ENCODE measurements at places on chromosomes 7 and 10.
A peak's percentile ranks its signal among the peaks of the same experiment; 100 is the strongest.

DNA sequence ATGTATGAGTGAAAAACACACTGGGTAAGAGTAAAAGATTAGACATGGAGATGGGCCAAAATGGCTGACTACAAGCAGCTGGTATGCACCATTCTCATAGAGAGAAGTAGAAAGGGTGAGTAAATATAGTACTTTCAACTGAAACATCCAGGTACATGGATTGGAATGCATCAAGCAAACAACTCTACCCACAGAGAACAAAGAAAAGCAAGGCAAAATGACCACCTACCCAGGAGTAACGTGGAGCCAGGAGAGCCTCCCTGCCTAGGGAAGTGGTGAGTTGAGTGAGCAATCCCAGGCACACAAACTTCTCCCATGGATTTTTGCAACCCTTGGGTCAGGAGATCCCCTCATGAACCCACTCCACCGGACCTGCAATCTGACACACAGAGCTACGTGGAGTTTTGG is 212.8 kb downstream of the PTN start:
- DNase-seq: peak; percentile 71

- no peak for DNase-seq
Observed at GRCh38 chr10:113581092-113581491, 28.2 kb downstream of the HABP2 start.

DNA sequence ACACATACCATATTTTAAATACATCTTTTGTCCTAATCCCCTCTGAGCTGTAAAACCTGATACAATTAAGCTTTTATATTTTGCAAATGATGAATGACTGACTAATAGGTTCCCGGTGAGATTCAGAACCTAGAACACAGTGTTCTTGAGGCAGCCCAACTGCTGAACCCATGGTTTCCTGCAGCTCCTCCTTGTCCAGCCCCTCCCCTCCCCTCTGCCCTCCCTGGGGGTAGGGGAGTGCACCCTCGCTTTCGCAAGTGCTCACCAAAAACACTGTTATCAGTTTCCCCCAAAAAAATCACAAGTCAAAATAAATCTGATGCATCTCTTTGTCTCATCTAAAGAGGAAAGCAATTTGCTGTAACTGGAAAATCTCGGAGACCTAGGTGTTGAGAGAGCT is 602.8 kb downstream of the KCNMA1 start:
- no peak for DNase-seq

DNA sequence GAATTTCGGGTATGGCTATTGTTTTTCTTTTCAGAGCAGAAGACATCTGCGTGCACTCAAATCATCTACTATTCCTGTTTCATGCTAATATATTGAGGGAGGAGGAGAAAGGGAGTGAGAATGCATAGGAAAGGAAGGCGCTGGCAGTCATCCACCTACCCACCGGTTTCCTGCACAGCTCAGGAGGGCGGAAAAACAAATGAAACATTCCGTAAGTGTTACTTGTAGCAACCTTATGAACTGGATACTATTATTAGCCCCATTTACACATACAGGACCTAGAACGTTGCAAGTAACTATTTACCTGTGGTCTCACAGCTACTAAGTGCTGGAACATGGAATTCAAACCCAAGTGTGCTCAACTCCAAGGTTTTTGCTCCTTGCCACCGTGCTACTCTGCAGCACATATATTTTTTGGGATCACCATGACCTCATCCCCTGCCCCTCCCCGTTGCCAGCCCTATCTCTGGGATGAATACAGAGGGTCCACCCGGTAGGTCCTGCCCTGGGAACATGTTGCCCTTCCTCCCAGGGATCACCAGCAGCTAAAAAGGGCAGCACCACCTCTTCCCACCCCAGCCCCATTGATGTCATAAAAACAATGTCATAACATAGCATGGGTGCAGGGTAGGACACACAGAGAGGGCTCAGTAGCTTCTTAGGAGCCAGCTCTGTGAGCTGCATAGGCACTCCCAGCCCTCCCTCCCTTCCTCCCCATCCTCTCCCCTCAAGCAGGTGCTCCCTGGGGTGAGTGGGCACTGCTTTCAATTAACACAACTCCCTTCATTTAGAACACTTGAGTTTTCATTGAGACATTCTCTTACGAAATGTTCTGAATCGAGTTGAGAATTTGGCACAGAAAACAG is 16.9 kb downstream of the GFRA1 start:
- DNase-seq: no peak

DNA sequence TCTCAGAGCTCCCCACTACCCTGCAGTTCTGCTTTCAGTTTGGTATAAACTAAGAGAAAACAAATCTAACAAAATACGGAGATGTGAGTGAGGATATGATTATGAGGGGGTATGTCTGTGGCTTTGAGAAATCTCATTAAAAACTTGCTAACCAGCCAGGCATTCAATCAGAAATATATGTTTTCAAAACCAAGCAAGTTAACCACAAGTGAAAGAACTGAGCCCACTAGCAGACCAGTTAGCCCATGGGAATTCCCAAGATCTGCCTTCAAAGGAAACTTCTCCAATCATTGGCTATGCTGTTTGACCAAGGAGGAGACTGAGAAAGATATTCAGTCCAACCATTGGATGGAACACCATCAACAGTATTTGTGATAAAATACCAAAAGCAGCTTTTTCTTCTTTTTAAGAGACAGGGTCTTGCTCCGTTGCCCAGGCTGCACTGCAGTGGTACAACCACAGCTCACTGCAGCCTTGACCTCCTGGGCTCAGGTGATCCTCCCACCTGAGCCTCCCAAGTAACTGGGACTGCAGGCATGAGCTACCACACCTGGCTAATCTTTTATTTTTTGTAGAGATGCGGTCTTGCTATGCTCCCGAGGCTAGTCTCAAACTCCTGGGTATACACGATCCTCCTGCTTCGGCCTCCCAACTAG is 41.2 kb downstream of the FGFR2 start:
- DNase-seq: no peak

GRCh38 chr7:121164247-121164646 is 164.6 kb upstream of the WNT16 start:
- no peak for DNase-seq

DNA sequence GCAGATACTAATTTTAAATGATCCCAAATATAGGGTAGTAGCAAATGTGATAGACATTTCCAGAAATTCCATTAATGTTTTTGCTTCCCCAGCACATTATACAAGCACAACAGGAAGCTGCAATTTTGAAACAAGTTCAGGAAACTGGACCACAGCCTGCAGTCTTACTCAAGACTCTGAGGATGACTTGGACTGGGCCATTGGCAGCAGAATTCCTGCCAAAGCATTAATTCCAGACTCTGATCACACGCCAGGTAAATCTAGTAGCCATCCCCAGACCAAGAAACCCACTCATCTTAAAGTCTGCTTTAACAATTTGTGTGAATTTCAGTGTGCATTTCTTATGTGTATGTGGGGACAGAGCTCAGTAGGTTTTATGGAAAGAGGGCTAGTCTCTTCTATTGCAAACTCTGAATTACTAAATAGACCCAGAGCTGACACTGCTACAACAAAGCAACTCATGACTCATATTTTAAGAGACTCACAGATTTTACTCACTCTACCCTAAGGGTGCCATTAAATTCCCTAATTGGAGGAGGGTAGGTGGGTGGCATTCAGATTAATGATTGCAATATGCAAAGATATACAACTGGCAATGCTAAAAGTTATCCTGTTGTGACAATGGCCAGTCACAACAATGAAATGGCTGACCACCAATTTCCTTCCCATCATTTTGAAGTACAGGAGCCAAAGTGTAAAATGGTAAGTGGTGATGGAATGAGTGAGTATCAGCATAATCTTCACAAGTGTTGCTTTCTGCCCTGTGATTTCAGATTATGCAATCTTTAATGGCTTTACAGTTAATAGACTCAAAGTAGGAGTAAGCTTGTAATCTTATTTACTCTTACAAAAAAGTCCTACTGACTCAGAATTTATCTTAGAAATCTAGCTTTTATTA is 317.6 kb upstream of the PLXDC2 start:
- DNase-seq: peak; percentile 48

DNA sequence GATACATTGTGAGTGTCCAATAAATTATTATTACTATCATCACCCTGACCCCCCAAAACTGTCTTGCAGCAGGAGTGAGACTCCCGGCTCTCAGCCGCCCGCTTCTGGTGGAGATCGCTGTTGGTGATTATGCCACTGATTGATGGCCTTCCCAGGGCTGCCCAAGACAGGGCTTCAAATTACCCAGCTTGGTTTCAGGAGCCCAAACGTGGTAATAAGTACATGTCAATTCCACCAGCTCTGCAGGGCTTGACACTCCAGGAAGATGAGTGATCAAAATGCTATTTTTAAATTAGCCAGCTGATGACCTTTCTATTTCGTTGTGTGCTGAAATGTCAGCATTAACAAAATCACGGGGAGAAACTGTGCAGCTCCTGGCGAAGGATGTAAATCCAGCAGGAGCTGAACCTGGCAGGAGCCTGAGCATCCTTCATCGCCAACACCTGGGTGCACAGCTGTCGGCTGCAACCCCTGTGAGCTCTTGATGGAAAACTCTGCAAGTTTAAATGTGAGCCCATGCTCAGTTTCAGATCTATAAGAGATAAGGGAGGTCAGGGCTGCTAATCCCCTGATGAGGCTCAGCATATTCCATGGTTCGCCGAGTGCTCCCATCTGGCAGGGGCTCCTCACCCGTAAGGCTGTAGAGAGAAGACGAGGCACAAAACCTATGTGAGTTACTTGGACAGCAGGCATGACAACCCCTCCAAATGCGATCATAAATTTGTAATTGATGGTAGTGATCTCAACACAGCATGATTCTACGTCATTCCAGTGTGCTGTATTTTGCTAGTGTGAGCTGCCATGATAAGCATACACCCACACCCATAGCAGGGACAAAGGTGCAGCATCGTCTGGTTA is 446.3 kb downstream of the TCERG1L start:
- no peak for DNase-seq

DNA sequence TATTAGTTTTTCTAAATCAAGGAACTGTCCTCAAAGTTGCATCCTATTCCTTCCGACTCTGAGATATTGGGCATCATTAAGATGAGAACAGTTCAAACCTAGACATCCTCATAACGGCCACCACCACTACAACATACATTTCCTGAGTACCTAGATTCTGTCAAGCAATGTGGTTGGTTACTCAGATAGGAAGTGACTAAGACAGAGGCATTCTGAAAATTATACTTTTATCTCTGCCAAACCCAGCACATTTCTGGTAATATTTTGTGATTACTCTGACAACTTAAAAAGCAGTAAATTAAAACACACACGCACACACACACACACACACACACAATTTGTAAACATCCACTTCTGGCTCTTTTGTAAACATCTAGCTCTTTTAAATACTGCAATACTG is 291.2 kb upstream of the MEOX2 start:
- DNase-seq: peak; percentile 82

DNA sequence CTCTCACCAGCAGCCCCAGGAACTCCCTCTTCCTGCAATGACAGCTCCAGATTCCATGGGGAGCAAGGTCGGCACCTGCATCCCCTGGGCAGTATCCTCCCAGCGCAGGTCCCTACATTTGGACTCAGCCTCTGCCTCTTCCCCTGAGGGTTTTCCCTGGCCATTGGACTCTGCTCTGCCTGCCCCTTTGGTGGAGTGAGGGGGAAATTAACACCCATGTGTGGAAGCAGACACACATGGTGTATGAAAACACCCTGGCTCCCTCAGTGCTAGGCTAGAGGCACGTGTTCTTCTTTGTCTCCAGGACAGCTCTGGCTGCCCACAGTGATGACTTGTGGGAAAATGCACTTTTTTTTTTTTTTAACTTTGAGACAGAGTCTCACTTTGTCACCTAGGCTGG is 8.4 kb downstream of the PRF1 start:
- DNase-seq: no peak

Data from amniotic epithelial cell (primary cell).